ENCODE measurements at places on chromosomes 1 and 21. TPM values are rescaled to one million over a fixed set of nuclear protein-coding genes. Genes with fewer than 3 reads are reported as not detected.

AKR1A1 gene
- 135 TPM for total RNA-seq

NAV1 gene
- 2.0 TPM for total RNA-seq

BMP8A gene
- total RNA-seq, result not detected

KRTAP12-2 gene
- not detected for total RNA-seq

FOXD3 gene
- not detected for total RNA-seq

BCL2L15 gene
- total RNA-seq, result 0.98 TPM

TSPEAR gene
- not detected for total RNA-seq

DNA sequence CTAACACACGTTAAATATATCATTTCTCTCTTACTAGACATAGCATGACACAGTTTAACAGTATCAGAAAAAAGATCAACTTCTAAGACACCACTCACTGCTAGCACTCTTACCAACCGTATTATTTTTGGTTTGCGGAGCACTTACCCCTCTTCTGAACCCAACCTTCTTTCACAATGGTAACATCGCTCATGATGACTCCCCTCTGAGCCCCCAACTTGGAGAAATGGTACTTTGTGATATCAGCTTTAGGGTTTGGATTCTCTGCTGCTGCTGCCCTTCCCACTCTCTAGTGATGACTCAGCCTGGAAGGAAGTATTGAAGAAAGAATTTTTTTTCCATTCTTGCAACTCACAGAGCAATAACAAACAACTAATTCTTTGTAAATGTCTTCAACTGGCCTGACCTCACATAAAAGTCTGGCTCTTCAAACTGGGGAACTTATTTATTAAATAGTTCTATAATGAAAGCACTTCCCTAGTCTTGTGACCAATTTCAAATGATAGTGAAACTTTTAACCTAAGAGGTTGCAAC, 7.0 kb downstream of the AKT3 start:
- no peak for DNase-seq
- peaks cover 26% of the 10 kb centered on the region for H3K4me1 ChIP-seq
- H3K4me3 ChIP-seq, result no peak overlapping the region
- peaks cover 6% of the 10 kb centered on the region for H3K27me3 ChIP-seq
- H3K27ac ChIP-seq, result peak overlapping the region; percentile 54

- H3K4me1 ChIP-seq, result peaks cover 43% of the 10 kb centered on the region
- H3K36me3 ChIP-seq, result peaks cover 8% of the 10 kb centered on the region
- no peaks in the 10 kb centered on the region for H3K27me3 ChIP-seq
- no peak for DNase-seq
- no peak overlapping the region for H3K4me3 ChIP-seq
- H3K27ac ChIP-seq, result peak overlapping the region; percentile 52
These were observed 48.9 kb downstream of the AHDC1 start for GRCh38 chr1:27554759-27555699.

- peaks cover 12% of the 10 kb centered on the region for H3K36me3 ChIP-seq
- peak overlapping the region; percentile 79 for H3K4me3 ChIP-seq
These were observed 10.1 kb downstream of the ENTREP3 start for GRCh38 chr1:155245163-155245524.

DNA sequence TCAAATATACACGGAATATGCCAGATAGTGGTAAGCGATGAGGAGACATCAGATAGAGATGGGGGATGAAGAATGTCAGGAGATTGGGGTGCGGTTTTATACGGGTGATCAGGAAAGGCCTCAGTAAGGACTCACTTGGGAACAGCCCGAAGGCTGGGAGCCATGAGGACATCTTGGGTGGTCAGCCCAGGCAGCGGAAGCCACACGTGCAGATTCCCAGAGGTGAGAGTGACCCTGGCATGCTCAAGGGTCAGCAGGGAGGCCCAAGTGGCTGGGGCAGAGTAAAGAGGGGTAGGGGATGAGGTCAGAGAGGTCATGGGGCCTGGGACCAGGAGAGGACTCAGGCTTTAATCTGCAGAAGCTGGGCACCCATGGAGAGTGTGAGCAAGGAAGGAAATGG, 106.6 kb downstream of the MATN1 start:
- H3K27ac ChIP-seq, result no peak overlapping the region
- H3K36me3 ChIP-seq, result no peaks in the 10 kb centered on the region
- H3K4me3 ChIP-seq, result no peak overlapping the region

- H3K27me3 ChIP-seq, result no peaks in the 10 kb centered on the region
- peaks cover 80% of the 10 kb centered on the region for H3K36me3 ChIP-seq
- peaks cover 78% of the 10 kb centered on the region for H3K4me1 ChIP-seq
- peak overlapping the region; percentile 84 for H3K27ac ChIP-seq
These were observed 8.0 kb downstream of the RUNX3 start for GRCh38 chr1:24921938-24922662.

GRCh38 chr1:199307496-199308264, 668.8 kb downstream of the PTPRC start:
- H3K27me3 ChIP-seq, result peaks cover 2% of the 10 kb centered on the region
- H3K4me1 ChIP-seq, result peaks cover 4% of the 10 kb centered on the region
- H3K36me3 ChIP-seq, result no peaks in the 10 kb centered on the region
- DNase-seq, result no peak
- H3K27ac ChIP-seq, result no peak overlapping the region

GRCh38 chr1:41629141-41629540, 144.7 kb upstream of the EDN2 start:
- H3K27ac ChIP-seq, result no peak overlapping the region
- peaks cover 18% of the 10 kb centered on the region for H3K36me3 ChIP-seq
- no peak overlapping the region for H3K4me3 ChIP-seq
- no peaks in the 10 kb centered on the region for H3K27me3 ChIP-seq

DNA sequence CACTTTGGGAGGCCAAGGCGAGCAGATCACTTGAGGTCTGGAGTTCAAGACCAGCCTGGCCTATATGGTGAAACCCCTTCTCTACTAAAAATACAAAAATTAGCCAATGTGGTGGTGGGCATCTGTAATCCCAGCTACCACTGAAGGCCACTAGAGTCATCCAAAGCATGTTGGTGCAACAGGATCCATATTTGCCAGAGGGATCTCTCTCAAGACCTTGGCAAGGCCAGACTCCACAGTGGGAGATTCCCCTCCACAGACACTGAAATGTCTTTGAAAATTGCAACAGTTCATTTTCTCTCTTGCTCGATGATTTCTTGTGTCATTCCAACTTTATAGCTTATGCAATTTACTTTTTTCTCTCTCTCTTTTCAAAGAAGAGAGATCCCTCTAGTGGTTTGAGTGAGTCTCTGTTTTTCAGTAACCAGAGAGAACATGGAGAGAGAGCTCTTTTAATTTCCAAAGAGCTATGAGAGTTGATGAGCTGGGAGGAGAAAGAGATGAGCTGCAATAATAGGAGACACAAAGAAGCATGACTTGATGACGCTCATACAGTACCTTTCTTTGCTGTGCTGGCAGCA, 176.8 kb upstream of the USP25 start:
- no peak for DNase-seq
- no peaks in the 10 kb centered on the region for H3K27me3 ChIP-seq
- peaks cover 8% of the 10 kb centered on the region for H3K4me1 ChIP-seq
- H3K4me3 ChIP-seq, result no peak overlapping the region
- H3K27ac ChIP-seq, result no peak overlapping the region
- no peaks in the 10 kb centered on the region for H3K36me3 ChIP-seq

GRCh38 chr1:177944016-177944949, 25.6 kb downstream of the SEC16B start:
- H3K27ac ChIP-seq, result no peak overlapping the region
- H3K4me3 ChIP-seq, result no peak overlapping the region
- DNase-seq, result no peak
- no peaks in the 10 kb centered on the region for H3K36me3 ChIP-seq

DNA sequence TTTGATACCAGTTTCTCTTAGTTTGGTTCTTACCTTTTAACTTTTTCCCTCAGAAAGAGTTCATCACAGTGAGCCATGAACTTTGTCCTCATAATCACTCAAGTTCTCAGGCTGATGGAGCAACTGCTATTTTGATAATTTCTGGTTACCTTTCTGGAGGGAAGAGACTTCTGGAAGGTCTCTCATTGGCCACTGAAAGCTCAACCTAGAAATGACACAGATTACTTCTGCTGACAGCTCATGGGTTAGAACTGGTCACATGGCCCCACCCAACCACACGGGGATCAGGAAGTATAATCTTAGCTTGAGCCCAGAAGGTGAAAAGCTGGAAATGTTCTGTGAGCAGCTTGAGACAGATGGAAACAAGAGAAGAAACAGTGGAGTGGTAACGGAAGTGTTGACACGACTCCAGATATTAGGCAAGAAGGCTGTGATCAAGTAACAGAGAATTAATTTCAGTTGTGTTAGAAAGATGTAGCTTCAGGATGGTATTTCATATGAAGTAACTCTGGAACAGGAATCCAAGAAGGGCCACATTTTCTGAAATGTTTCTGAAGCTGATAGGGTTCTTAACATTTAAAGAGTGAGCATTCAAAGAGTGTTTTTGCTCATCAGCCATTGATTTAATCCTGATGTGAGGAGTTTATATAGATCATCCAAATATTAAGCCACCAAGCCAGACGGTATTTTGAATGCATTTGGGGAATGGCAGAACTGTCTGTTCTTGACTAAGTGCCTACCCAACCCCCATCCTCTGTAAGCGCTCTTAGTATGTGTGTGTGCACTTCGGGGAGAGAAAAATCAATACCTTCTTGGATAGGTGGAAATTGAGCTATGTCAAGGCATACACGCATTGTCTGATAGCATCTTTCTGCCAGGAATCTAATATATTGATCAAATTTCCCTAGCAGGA, 21.9 kb upstream of the XPR1 start:
- no peaks in the 10 kb centered on the region for H3K36me3 ChIP-seq
- no peak overlapping the region for H3K27ac ChIP-seq
- peaks cover 6% of the 10 kb centered on the region for H3K4me1 ChIP-seq
- no peak for DNase-seq
- H3K4me3 ChIP-seq, result no peak overlapping the region

Data from activated CD4-positive, alpha-beta T cell treated with anti-CD3 and anti-CD28 coated beads, Interleukin-2, amount 10 ng/mL, durations not matched to agents 7 days and 5 days (primary cell).